ENCODE measurements at places on chromosomes 11 and 22.
A peak's percentile ranks its signal among the peaks of the same experiment; 100 is the strongest.

DNA sequence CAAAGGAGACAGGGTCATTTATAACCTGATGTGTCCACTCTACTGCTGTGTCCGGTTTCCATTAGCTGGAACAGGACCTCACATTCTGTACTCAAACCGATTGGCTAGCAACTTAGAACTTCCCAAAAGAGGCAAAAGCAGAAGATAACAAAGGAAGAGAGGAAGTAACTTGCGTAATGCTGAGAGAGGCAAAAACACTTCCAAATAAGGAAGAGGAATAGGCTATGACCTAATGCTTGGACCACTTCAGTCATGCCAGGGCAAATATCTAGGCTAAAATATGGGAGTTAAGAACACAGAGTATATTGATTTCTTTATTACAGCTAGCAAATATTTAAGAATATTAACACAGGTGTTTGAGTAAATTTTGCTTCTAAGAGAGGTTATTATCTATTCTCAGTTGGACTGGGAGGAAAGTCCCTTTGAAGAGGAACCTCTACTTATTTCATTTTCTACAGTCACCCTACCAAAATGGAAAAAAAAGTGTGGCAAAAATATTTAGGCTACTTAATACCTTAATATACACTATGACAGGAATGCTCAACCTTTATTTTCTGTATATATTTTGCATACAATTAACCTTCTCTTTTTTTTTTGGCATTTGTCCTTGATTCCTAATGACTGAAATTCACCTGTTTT is 499.8 kb upstream of the CHORDC1 start:
- DNase-seq, result no peak

GRCh38 chr22:39405346-39406085 is 5.9 kb downstream of the TAB1 start:
- peak; percentile 51 for DNase-seq

DNA sequence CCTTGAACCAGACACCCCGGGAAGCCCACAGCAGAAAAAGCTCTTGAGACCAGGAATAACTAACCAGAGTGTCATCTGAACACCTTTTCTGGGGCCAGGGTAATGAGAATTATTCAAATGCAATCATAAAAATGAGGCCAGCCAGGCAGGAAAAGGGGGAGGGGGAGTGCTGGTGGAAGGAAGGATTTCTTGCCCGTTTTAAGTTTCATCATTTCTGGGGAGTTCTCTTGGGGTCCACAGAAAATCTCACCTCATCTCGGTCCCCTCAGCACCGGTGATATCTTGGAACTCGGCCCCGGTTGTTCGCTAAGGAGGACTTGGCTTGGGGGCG is 495 bp upstream of the PKNOX2 start:
- DNase-seq, result no peak

- no peak for DNase-seq
These were observed 28.1 kb upstream of the OLFML1 start for GRCh38 chr11:7457211-7457610.

All from spinal cord (tissue), 10 donors.